Putamen (tissue), 1 donor: ENCODE measurements at places on chromosomes 4 and X.
A peak's percentile ranks its signal among the peaks of the same experiment; 100 is the strongest.

- peak; percentile 70 for DNase-seq
These were observed 47.7 kb downstream of the TIGD2 start for GRCh38 chr4:89158884-89159503.

DNA sequence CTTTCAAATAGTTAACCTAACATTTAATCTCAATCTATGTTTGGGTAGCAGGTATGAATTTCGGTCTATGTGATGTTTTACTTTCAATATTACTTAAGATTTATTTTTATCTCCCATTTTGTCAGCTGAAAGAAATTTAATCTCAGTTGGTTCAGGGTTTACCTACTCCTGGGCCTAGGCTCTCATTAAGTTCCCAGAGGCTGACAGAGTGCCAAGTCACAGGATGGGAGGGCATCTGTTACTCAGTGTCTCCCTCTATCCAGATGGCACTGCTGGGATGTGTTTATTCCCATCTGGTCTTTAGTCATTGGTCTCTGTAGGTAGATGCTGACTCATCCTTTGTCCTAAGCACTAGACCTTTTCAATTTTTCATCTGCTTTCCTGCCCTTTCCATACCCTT lies 129.4 kb upstream of the ARSJ start:
- DNase-seq: no peak

DNA sequence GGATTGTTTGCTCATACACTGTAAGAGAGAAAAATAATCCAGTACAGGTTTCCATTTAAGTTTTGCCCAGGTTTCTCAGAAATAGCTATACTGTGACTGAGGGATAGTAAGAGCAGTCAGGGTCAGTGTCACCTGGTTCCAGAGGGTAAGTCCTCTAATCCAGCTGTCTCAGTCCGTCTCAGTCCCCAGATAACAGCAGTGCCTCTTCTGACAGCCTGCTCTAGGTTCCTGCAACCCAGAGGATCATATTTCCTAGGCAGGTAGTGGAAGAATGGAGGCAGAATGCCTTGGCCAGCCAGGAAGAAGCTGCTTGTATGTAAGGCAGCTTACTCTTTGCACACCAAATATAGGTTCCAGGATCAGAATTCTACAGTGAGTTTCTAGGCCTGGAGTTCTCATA lies 22.6 kb upstream of the GNRHR start:
- DNase-seq: no peak

- no peak for DNase-seq
These were observed 700.6 kb downstream of the TECRL start for GRCh38 chr4:63708661-63709060.

DNA sequence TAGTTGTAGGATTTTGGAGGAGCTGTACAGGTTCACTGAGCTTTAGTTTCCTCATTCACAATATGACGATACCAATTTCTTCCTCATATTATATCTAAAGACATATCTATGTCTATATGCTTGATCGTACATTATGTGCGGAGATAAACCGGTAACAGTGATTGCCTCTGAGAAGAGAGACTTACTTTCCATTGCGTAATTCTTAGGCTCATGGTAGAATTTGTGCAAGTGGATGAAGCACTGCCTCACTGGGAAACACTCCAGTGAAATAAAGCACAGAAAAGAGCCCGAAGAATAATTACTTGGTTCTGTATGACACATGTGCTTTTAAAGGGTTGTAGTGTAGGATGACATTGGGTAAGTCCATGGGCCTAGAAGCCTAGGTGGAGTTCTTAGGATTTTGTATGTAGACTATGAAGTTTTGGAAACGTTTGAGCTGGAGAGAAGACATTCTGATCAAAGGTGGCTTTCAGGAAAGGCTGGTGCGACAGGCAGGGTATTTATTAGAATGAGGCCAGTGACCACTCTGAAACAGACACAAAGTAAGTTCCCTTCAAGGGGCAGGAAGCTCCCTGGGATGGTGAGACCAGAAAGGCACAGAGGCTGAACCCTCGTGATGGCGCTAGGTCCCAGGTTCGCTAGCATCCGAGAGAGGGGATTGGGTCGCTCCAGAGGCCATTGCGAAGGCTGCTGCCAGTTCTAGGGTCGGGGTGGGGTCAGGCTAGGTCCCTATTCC lies 649 bp upstream of the VBP1 start:
- peak; percentile 0 for DNase-seq

GRCh38 chr4:151015459-151016347 lies 619 bp upstream of the LRBA start:
- DNase-seq: peak; percentile 77

GRCh38 chrX:134622813-134623185 lies 35.5 kb downstream of the PLAC1 start:
- no peak for DNase-seq

DNA sequence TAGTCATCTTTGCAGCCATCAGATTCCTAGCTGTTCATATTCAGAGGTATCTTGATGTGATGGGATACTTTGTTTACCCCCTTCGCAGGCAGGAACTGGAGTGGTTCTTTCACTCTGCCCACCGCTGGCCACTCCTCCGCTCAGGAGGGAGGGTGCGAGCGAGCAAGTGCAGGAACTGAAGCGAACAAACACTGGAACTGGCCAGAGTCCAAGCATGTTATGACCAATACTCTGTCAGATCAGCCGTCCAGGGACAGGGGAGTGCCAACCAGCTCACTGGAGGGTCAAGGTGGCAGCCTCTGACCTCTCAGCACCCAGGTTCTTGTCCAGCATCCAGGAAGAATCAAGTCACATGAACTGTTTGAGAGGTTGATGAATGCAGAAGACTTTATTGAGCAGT lies 18.0 kb upstream of the MANBA start:
- DNase-seq: no peak

- DNase-seq: peak; percentile 32
These were observed 70.8 kb downstream of the PPARGC1A start for GRCh38 chr4:23819041-23819511.

DNA sequence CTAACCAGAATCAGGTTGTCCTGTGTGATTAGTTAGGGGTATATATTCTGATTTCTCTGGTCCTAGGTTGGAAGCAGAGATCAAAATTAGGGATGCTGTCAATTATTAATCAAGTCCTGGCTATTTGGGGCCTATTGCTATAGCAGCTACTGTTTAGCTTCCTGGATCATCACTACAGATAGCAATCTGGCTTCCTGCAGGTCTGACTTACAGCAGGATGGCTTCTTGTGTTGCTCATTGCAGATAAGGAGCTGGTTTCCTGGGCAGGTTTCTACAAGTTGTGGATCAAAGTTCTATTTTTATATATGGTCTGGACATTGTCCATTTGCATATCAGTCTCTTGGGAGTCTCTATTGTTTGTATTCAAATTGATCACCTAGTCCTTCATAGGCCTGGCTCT lies 57.7 kb upstream of the C4orf54 start:
- DNase-seq: no peak

DNA sequence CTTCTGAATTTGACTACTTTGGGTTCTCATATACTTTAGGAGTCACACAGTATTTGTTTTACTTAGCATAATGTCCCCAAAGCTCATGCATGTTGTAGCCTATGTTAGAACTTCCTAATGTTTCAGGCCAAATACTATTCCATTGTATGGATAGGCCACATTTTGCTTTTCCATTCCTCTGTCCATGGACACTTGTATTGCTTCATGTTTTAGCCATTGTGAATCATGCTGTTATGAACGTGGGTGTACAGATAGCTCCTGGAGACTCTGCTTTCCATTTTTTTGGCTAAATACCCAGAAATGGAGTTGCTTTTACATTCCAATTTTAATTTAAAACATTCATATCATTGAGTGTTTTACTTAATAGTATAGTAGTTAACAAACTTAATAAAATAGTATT lies 54.5 kb downstream of the HTT start:
- DNase-seq: no peak

GRCh38 chr4:109321232-109321631 lies 18.8 kb upstream of the COL25A1 start:
- no peak for DNase-seq

- no peak for DNase-seq
These were observed 46.1 kb downstream of the HTRA3 start for GRCh38 chr4:8315435-8316250.

DNA sequence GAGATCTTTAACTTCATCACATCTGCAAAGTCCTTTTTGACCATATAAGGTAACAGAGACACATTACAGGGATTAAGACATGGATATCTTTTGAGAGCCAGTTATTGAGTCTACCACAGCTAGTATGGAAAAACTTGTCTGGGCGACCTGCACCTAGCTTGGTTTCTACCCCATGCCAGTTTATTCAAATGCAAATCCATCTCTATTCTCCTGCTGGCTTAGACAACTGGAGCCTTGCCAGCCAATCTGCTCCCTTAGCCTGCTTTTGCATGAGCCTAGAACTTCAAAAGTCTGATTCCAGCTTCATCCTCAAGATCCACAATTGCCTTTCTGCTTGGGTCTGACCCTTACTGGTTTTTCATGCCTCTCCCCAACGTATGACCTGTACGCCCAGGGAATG lies 212.0 kb upstream of the AFF2 start:
- DNase-seq: no peak

GRCh38 chr4:113419631-113420030 lies 341.9 kb downstream of the CAMK2D start:
- DNase-seq: no peak

- no peak for DNase-seq
These were observed 208.5 kb downstream of the INPP4B start for GRCh38 chr4:142637614-142638013.

- DNase-seq: no peak
These were observed 22.7 kb downstream of the KLF3 start for GRCh38 chr4:38686682-38687081.

DNA sequence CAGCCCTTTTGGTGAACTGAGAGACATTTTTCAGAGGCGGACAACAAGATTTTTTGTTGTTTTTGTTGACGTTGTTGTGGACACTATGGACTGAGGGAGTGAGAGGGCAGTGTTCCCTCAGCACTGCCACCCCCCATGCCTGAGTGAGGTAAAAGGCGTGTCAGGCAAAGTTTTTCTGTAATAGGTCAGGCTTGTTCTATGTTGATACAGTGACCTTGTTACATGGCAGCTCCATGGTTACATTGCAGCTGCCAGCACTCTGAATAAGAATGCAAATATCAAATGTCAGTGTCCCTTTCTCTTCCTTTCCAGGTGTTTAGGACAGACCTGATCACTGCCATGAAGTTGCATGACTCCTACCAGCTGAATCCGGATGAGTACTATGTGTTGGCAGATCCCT lies 36.6 kb downstream of the JADE1 start:
- DNase-seq: no peak

DNA sequence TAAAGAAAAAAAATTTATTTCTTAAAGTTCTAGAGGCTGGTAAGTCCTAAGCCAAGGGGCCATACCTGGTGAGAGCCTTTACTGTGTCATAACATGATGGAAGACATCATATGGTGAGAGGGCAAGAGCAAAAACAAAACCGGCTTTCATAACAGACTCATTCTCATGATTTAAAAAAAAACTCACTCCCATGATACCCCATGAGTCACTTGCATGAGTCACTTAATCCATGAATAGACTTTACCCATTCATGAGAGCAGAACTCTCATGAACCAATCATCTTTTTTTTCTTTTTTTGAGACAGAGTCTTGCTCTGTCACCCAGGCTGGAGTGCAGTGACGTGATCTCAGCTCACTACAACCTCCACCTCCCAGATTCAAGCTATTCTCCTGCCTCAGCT lies 369.7 kb upstream of the DIAPH2 start:
- DNase-seq: peak; percentile 1

- DNase-seq: no peak
These were observed 4.7 kb upstream of the JAKMIP1 start for GRCh38 chr4:6204871-6205566.

DNA sequence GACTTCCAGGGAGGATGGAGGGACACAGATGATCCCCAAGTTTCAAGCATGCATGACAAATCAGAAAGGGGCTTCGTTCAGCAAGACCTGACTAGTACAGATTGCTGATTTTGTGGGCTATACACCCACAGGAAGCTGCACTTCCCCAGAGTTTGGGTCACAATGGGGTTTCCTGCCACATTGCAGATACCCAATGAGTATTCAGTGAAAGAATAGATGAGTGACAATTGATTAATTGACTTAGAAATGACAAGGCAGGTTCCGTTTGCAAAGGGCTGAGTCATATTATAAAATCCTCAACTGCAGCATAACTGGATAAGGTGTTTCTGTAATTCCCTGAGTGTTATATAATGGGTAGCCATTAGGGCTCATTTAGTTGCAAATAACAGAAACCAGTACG lies 146.6 kb upstream of the TBL1X start:
- DNase-seq: no peak

GRCh38 chr4:65007841-65008439 lies 598.7 kb upstream of the TECRL start:
- peak; percentile 5 for DNase-seq

- DNase-seq: no peak
These were observed 54.9 kb downstream of the PGRMC2 start for GRCh38 chr4:128232719-128233118.

GRCh38 chr4:51845711-51846110 lies 2.8 kb downstream of the DCUN1D4 start:
- no peak for DNase-seq

- no peak for DNase-seq
These were observed 67.4 kb downstream of the IRF2 start for GRCh38 chr4:184406958-184407391.

- no peak for DNase-seq
These were observed 3.9 kb downstream of the HCFC1 start for GRCh38 chrX:153967536-153968224.

DNA sequence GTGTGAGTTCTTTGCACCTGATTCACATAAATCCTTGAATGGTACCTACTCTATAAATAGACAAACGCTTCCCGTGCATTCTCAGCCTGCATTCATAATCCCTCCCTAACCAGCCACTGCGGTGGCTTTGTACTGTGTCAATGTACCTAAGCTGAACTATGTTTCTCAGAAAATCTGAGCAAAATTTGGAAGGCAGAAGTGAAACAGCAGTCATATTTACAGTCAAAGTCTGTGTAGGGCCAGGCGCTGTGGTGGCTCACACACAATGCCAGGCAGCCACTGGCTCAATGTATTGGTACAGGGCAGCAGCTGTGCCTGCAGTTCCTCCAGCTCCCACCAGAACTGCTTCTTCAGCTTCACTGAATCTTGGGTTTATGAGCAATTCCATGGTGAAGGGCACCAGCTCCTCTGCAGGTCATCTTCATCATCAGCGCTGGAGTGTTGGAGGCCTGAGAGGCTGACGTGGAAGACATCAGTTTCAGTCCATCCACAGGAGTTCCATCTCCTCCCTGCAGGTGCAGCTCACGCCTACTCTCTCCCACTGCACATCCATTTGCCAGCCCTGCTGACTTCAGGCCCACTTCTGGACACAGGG lies 32.3 kb upstream of the IRF2 start:
- DNase-seq: peak; percentile 39

DNA sequence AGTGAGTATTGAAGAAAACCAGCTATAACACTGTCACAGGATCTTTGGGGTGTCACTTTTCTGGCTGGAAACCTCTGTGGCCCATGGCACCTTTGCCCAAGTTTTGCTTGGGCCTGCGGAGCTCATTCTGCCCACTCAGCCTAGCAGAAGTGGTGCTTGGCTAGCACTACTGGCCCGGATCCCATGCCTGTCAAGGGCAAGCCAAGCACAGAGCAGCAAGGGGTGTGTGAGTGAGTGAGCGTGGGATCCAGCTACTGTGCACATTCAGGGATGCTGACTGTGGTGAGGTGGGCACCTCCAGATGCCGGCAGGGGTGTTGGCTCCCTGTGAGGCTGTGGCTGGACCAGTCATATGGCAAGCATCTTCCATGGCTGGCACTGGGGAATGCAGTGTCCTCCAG lies 55.4 kb upstream of the RASGEF1B start:
- no peak for DNase-seq

GRCh38 chr4:94811643-94812042 lies 53.9 kb downstream of the BMPR1B start:
- no peak for DNase-seq

GRCh38 chr4:105293360-105293759 lies 146.7 kb downstream of the TET2 start:
- DNase-seq: no peak

- DNase-seq: no peak
These were observed 89.0 kb upstream of the NHS start for GRCh38 chrX:17285983-17286382.
